HT1080 (cell line): ENCODE measurements at places on chromosomes 12 and 14. TPM values are rescaled to one million over a fixed set of nuclear protein-coding genes. Genes with fewer than 3 reads are reported as not detected.

SYCP3 gene
- total RNA-seq: not detected in 2 replicates

SLC25A47 gene
- 0.37 TPM in 1 of 2 replicates, not detected in the other for total RNA-seq

IL31 gene
- total RNA-seq: not detected in 2 replicates

PKP2 gene
- total RNA-seq: 3.4 and 4.6 TPM in 2 replicates

KLRC2 gene
- total RNA-seq: not detected in 2 replicates

GRCh38 chr12:112103758-112104503 is 4.7 kb downstream of the NAA25 start:
- DNase-seq: no peak
